ENCODE measurements at places on chromosomes 12 and 14. TPM values are rescaled to one million over a fixed set of nuclear protein-coding genes. Genes with fewer than 3 reads are reported as not detected.

DNA sequence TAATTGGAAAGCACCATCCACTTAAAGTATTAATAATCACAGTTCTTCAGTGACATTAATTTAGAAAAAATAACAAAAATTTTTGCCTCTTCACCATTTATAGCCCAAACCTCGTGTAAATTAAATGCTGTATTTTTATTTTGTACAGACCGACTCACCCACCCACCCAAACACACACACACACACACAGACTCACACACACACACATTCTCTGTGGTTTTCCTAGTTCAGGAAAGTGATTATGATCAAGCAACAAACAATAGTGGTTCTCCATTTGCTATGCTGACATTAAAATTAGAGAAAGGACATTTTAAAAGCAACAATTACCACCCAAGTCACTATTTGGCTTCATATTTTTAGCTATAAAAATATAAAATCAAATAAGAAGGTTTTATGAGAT lies 112.5 kb upstream of the FLRT2 start:
- H3K27me3 ChIP-seq: no peaks in the 10 kb centered on the region
- H3K27ac ChIP-seq: no peak overlapping the region
- no peaks in the 10 kb centered on the region for H3K4me1 ChIP-seq

DNA sequence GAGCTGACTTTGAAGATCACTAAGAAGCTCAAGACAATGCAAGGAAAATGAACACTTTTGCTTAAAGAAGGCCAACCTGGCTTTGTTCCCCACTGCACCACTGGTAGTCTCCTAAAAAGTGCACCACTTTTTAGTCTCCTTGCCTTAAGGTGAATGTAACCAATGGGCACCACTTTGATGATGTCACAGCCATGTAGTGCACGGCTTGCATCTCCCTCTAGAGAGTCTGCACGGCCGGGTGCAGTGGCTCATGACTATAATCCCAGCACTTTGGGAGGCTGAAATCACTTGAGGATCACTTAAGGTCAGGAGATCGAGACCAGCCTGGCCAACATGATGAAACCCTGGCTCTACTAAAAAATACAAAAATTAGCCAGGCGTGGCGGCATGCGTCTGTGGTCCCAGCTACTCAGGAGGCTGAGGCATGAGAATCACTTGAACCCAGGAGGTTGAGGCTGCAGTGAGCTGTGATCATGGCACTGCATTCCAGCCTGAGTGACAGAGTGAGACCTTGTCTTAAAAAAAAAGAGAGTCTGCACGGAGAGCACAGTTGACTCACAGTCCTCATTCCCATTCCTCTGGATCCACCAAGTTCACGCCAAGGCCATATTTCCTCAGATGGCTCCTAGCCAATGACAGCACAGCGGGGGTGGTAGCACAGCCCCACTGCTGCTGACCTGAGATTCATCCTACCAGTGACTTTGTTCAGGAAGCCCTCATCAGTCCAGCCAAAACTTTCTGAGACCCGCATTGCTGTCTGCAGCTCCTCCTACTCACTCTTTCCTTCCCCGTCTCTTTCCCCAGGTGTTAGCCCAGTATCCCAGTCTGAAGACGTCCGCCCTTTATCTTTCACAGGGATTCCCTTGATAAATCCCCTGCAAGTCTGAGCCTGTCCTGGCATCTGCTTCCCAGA lies 16.5 kb upstream of the IFT81 start:
- no peak overlapping the region for H3K4me3 ChIP-seq
- H3K4me1 ChIP-seq: peaks cover 3% of the 10 kb centered on the region
- DNase-seq: no peak
- H3K27me3 ChIP-seq: no peaks in the 10 kb centered on the region

IQSEC3 gene
- not detected for total RNA-seq

SIX1 gene
- total RNA-seq: 7.4 TPM
